Activated T-helper 2 cell treated with anti-CD3 and anti-CD28 coated beads, Interferon-gamma antibody, Interleukin-2, Interleukin-4, amounts not matched to agents 10 μg/mL and 5 μg/mL and 100 μg/mL, durations not matched to agents 14 hours and 24 hours and 36 hours (primary cell): ENCODE measurements at places on chromosomes 6 and 20. TPM values are rescaled to one million over a fixed set of nuclear protein-coding genes. Genes with fewer than 3 reads are reported as not detected.

GRCh38 chr6:51505434-51505833, 582.0 kb downstream of the PKHD1 start:
- no peak for DNase-seq

DNA sequence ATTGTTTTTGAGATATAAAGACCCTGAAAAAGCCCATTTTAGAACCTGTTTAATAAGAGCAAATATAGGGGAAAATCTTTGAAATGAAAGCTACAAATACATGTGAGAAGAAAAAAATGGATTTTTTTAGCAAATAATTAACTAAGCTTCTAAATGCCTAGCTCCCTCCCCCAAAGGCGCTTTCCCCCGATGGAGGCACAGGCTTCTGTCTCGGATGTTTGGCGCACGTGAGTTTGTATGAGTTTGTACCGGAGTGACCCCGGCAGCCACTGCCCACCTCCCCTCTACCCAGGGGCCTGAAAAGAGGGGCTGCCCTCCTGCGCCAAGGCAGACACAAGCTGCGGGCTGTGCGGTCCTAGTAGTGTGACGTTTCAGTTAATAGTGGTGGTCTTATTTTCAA, 50.4 kb upstream of the TMEM181 start:
- no peak for DNase-seq

- DNase-seq = no peak
Observed at GRCh38 chr20:31691646-31692275, 30.9 kb downstream of the BCL2L1 start.

GRCh38 chr6:45690846-45691245, 313.1 kb upstream of the SUPT3H start:
- DNase-seq = no peak

- DNase-seq = no peak
Observed at GRCh38 chr6:124881898-124882578, 80.2 kb upstream of the RNF217 start.

DNA sequence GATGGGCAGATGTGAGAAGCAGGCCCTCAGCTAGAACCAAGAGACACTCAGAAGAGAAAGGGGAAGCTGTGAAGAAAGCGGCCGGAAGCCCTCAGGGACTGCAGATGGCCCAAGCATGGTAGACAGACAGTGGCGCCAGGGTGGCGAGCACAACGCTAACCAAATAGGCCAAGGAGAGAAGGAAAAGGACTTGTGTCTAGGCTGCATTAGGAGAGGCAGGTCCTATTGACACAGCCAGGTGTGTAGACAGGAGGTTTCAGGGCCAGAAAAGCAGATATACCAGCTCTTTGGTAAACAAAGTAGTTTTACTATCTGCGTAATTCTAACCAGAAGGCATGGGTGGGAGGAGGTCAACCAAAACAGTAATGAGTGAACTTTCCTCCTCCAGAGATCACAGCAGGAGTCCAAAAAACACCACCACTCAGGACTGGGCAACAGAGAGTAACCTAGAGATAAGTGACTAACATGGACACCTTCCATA, 15.8 kb upstream of the MAP7 start:
- DNase-seq = no peak

- DNase-seq = no peak
Observed at GRCh38 chr20:50728486-50728980, 2.8 kb upstream of the PARD6B start.

- DNase-seq = no peak
Observed at GRCh38 chr6:161438430-161439030, 164.7 kb upstream of the AGPAT4 start.

DNA sequence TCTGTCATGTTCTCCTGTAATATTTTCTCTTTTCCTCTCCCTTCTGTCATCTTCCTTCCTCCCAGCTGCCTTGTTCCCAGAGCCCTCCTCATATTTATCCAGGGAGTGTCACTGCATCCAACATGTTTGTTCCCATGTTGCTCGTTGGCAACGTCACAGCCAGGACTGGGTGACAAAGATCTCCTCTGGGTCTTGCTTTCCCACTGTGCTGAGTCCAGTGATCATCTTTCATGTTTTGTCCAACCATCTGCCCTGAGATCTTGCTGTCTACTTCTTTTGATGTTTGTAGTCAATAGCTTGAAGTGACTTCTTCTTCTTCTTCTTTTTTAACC, 26.6 kb downstream of the FARS2 start:
- no peak for DNase-seq

GRCh38 chr6:75813476-75814250, 64.6 kb downstream of the MYO6 start:
- no peak for DNase-seq

- DNase-seq = no peak
Observed at GRCh38 chr6:54085047-54085446, 26.2 kb upstream of the MLIP start.

- no peak for DNase-seq
Observed at GRCh38 chr20:55038684-55039083, 563.3 kb downstream of the DOK5 start.

- DNase-seq = no peak
Observed at GRCh38 chr20:17834804-17835203, 133.8 kb downstream of the SNX5 start.

DNA sequence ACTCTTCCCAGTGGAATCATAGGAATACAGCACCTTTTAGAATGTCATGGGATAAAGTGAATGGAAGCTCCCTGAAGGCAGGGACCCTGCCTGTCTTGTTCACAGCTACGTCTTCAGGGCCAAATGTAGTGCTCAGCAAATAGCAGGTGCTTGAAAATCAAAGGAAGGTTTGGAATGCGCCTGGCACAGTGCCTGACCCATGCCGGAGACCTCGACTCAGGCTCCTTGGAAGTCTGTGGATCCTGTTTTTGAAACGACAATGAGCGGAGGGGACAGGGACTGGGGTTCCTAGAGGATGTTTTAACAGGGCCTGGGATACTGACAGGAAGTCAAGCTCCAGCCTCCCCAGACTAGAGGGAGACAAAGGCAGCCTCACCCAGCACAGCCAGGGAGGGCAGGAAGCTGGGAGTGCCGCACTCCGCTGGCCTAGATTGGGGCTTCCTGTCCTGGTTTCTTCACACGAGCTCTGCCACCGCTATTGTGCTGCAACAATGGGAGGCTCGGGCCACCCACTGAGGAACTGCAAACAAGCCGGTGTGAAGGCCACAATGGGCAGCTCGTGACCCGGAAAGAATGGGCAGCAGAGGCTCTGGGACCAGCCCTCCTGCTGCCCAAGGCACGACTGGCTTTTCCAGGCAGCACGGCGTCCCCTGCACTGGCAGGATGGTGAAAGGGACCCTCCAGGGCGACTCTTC, 76.7 kb downstream of the PREX1 start:
- no peak for DNase-seq

GRCh38 chr6:170575250-170575649, 9.2 kb downstream of the PDCD2 start:
- DNase-seq = no peak

DNA sequence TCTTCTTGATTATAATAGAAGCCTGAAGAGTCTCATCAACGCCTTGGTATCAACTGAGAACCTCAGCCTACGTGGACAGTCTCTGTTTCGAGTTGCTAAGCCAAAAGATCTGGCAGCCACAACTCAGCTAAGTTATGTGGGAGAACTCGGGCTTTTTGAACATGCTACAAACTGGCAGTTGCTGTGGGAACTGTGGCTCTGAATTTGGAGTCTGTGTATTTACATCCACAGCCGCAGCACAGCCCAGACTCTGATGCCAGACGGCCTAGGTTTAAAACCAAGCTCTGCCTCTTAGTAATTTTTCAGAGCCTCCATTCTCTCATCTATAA, 35.8 kb downstream of the RIPOR2 start:
- DNase-seq = no peak

DNA sequence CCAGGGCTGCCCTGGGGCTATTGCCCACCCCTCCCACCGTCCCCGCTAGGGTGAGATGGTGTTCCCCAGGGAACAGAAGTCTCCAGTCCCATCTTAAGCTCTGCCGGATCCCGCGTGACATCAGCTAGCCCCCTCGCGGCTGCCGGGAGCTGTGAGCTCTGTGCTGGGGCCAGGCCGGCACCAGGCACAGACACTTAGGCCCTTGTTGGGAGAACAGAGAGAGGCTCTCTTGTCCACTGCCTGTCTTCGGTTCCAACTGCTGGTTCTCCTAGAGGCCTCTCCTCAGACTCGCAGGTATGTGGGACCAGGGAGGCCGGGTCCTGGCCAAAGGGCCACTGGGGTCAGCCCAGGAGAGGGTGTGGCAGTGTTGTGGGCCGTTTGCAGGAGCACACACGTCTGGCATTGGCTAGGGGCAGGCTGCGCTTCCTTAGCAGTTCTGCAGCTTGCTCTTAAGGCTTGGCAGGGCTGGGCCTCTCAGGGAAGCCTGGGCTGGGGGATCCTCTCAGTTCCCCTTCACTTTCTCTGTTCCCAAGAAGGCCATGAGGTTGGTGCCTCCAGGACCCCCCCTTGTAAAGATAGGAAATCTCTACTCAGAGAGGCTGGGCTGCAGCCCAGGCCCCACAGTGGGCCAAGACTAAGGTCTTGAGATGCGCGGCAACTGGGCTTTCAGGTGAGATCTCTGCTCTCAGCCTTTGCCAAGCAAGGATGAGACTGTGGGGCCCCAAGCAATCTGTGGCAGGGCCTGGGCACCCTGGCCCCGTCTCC, 6.3 kb downstream of the SGK2 start:
- no peak for DNase-seq

- no peak for DNase-seq
Observed at GRCh38 chr6:137768935-137769334, 98.1 kb upstream of the TNFAIP3 start.

GRCh38 chr6:46556053-46556452, 64.8 kb upstream of the RCAN2 start:
- DNase-seq = no peak

GRCh38 chr6:28953585-28954258, 29.9 kb upstream of the TRIM27 start:
- no peak for DNase-seq

DNA sequence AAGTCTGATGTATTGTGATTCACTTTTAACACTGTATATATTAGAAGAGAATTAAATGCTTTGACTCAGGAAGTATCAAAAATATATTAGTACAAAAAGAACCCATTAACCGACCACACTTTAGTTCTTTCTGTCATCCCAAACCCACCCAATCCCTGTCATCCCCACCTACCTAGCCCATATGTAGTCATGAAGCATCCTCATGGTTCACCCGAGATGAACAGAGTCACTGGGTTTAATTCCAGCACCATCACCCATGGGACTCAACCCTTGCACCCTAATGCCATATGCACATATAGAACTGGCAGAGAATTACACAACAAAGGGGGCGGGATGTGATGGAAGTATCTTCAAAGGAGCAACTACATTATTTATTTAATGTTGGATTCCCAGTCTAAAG, 141.4 kb downstream of the KHDC1L start:
- no peak for DNase-seq

- peak; percentile 22 for DNase-seq
Observed at GRCh38 chr6:33008944-33009861, at the start of gene HLA-DOA. HLA-DOA (minus strand) TSS chr6:33009591.

GRCh38 chr20:63896264-63897105, 1.6 kb downstream of the DNAJC5 start:
- no peak for DNase-seq

DNA sequence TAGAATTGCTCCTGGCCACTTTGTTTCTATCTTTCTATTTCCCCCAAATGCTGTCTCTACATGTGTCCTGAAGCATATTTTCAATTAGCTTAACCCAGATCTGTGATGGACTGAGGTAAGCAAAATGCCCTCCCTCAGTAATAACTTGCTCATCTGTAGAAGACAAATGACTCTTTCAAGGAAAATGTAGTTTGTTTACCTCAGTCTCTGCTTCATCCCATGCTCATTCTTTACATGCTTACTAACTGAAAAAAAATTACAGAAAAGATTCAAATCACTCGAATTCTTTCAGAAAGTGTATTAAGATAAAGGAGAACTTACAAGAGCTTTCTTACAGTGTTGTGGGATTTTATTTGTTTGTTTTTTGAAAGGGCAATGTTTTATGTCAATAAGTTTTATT, 531.1 kb downstream of the LMBRD1 start:
- no peak for DNase-seq

DNA sequence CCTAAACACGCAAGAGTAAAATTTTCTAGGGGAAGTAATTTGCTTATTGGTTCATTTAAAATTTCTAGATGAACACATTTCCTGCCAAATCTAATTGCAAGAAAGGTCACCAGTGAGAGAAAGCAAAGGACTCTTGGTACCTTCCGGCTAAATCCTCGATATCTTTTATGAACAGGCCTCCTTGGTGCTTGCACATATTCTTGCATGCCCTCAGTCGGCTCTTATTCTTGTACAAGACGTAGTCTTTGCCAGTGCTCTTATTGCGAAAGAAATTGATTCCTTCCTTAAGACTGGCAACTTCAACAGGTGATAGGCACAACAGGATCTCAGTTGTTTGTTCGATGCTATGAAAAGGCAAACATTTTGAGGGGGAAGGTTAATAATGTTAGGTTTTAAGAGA, 141.7 kb upstream of the CARMIL1 start:
- no peak for DNase-seq

- no peak for DNase-seq
Observed at GRCh38 chr6:37287519-37288157, 29.7 kb upstream of the TMEM217 start.

- no peak for DNase-seq
Observed at GRCh38 chr20:32201977-32202363, 5.6 kb downstream of the PLAGL2 start.

DNA sequence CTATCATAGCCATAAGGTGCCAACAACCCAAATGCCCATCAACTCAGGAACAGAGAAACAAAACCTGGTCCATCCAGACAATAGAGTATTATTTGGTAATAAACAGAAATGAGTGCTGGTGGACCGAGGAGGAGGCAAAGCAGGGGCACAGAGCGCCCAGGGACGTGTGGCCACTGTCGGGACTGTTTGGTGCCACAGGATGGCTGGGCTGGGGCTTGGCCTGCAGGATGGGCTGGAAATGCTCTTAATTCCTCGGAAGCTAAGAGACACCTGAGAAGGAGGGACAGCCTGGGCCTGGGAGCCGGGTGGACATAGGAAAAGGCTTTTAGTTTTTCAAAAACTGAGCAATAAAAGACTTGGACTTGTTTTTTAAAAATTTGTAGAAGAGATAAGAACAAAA, 216.4 kb downstream of the DLL1 start:
- no peak for DNase-seq

The PAK5 gene
- not detected in 2 replicates for total RNA-seq

The ZKSCAN4 gene
- total RNA-seq = 4.6 and 5.0 TPM in 2 replicates

The PNLDC1 gene
- 0.32 and 0.74 TPM in 2 replicates for total RNA-seq

The MROH8 gene
- total RNA-seq = 1.1 and 1.3 TPM in 2 replicates

The CDKN1A gene
- 43.9 and 45.3 TPM in 2 replicates for total RNA-seq

The TNFRSF6B gene
- total RNA-seq = not detected in 2 replicates

The CD24 gene
- total RNA-seq = 1.5 and 2.0 TPM in 2 replicates

The BHLHE23 gene
- not detected in 2 replicates for total RNA-seq

The PPP1R16B gene
- 109 and 111 TPM in 2 replicates for total RNA-seq

The THBD gene
- total RNA-seq = not detected in 2 replicates

The MACROD2 gene
- not detected in 2 replicates for total RNA-seq

The IDH3B gene
- 111 and 112 TPM in 2 replicates for total RNA-seq

The CST8 gene
- total RNA-seq = not detected in 2 replicates

The TBX18 gene
- total RNA-seq = not detected in 2 replicates

The RIPOR2 gene
- 8.5 and 9.4 TPM in 2 replicates for total RNA-seq

The TAP2 gene
- total RNA-seq = 142 and 162 TPM in 2 replicates

The WFDC10B gene
- not detected in 2 replicates for total RNA-seq

The TPBG gene
- total RNA-seq = 0.07 TPM in 1 of 2 replicates, not detected in the other

The LTB gene
- 16.3 and 16.6 TPM in 2 replicates for total RNA-seq

The FAM209B gene
- total RNA-seq = 0.97 and 1.8 TPM in 2 replicates
